ENCODE measurements at places on chromosomes 13 and 19. TPM values are rescaled to one million over a fixed set of nuclear protein-coding genes. Genes with fewer than 3 reads are reported as not detected.

The ZNF543 gene
- polyA plus RNA-seq: 1.0 TPM

The ETFB gene
- 170 TPM for polyA plus RNA-seq

The MED4 gene
- 48.5 TPM for polyA plus RNA-seq

The ANGPTL4 gene
- 235 TPM for polyA plus RNA-seq

The SULT2A1 gene
- polyA plus RNA-seq: not detected

The UGGT2 gene
- polyA plus RNA-seq: 2.1 TPM

The TRPM4 gene
- polyA plus RNA-seq: 6.5 TPM

The RXFP2 gene
- polyA plus RNA-seq: 0.66 TPM

DNA sequence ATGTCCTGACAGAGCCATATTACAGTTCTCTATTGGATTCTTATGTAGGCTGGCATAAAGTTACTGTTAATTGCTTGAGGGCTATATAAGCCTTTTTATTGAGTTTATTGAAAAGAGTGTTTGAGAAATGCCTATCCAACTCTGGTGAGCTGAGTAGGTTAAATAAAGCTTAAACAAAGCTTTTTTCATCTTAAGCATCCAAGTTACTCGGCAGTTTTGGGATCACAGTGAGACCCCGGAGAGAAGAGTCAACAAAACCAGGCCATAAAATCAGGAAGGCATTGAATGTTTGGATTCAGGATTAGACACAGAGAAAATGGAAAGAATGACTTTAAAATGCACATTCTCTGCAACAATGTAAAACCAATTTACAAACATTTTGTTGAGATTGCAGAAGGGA is 588.5 kb downstream of the DACH1 start:
- DNase-seq: no peak

- no peak for DNase-seq
These were observed 4.6 kb upstream of the SLC44A2 start for GRCh38 chr19:10620786-10621185.

GRCh38 chr19:55352549-55353145 is 1.9 kb downstream of the COX6B2 start:
- no peak for DNase-seq

DNA sequence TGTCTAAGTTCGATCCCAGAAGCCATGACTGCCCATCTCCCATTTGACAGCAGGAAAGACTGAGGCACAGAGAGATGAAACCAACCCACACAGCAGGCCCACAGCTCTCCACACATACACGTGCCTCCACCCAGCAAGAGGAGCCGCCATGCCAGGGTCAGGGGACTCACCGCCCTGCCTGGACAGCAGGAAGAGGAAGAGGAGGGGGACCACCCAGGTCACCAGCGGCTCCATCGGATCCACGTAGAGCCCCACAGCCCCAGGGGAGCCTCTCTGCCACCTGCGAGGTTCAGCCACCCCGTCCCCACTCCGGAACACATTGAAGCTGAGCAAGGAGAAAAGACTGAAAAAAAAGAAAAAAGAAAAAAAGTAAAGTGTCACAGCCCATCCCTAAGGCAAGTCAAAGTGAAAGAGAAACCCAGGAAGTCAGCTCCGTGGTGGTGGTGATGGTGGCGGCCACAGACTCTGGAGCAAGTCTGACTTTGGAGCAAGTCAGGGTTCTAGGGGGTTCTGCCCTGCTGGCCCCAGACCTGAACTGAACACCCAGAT is at the start of gene IL12RB1:
Gene IL12RB1, minus strand, starts transcription at position 345 of the 549 bp plus-strand sequence. Its CDS starts 111 bp downstream, at position 234.
- no peak for DNase-seq

GRCh38 chr13:108425056-108425455 is 155.5 kb downstream of the TNFSF13B start:
- DNase-seq: no peak

DNA sequence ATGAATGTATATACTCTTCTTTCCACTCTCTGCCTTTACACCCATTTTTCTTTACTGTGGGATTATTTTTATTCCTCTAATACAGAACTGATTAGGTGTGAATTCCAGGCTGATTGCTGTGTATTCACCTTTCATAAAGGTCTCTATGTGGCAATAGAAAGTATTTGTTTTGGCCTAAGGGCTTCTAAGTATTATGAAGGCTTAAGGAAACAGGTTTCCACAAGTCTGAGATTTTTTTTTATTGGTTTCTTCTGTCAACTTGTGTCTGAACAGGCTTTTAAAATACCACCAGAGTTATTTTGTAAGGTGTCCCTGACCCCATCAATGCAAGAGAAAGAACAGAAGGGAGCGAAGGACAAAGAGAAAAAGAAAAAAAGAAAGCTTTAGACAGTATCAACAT is 1102.0 kb upstream of the SPRY2 start:
- no peak for DNase-seq

DNA sequence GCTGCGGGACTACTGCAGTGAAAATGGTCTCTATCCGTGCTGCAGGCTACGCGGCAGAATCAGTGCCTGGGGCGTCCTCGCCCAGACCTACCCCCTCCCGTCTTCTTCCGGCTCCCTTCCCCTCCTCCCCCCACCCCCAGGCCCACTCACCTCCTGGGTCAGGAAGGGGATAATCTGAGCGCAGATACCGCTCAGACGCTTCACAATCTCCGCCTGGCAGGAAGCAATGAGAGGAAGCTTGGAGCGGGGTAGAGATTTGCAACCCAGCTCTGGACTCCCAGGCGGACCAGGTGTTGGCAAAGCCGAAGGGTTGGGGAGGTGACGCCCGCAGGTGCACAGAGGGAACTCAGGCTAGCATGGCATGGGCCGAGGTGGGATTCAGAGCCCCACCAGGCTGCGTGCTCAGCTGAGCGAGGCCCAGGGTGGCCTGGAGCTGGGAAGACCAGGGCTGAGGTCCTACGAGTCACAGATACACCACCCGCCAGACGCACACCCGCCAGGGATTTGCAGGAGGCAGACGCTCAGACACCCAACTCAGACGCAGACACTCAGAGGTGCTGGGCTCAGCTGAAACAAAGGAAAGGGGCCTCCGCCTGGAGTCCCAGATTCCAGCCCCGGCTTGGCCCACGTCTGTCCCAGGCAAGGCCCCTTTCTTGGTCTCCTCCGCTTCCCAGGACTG is 4.1 kb downstream of the TLE2 start:
- DNase-seq: no peak

DNA sequence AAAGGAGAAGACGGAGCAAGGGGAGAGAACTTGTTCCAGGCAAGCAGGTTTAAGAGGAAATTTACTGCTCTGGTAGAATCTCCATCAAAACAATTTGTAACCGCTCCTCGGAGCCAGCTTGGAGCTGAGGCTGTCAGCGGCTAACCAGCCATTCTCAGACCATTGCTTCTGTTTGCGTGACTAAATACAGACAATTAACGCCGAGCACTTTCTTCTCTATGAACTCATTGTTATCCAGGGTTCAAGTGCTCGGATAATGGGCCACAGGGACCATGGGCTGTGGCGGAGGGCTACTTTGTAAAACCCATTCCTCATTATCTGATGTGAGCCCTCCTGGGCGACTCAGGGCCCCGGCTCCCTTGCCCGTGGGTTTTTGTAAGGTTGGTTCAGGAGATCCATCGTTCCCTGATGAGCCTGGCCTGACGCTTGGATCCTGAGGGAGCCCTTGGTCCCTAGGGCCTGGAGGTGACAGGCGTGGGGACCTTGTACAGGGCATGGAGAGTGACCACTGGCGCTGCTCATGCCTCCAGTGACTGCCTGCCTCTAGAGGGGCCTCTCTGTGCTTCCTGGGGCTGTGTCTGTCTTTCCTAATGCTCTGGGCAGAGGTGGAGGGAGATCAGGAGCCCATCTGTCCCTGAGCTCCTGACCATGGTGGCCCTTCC is 61.5 kb upstream of the ZNF536 start:
- DNase-seq: no peak

DNA sequence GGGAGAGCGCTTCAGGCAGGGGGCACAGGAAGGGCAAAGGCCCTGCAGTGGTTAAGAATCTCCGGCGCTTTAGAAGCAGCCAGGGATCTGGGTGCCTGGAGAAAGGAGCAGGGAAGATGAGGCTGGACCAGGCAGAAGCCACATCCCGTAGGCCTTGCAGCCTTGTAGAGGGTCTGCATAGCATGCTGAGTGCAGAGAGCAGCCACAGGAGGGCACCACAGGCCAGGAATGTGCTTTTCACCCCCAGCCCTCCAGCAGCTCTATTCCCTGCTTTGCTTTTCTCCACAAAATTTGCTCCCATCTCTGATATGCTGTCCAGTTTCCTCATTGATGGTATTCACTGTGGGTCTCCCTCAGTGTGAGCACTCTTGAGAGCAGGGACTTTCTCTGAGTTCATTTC is 5.7 kb downstream of the WDR62 start:
- peak; percentile 70 for DNase-seq

- DNase-seq: no peak
These were observed 706 bp upstream of the DNAJC3 start for GRCh38 chr13:95676105-95676761.

DNA sequence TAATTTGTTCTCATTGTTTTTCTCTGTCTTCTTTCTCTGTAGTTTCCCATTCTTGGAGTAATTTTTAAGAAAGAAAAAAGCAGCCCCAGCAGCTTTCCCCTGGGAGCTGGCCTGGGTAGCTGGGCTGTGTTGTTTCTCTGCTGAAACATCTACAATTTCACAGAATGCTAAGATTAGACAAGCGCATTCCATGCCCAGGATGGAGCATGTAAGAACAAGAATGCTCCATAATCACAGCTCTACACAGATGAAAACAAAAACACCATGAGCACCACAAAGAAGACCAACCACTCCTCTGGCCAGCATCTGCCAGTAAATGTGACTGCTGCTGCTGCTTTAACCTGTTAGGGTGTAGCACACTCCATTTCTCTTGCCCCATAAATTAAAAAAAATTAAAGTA is 239.2 kb upstream of the SLITRK1 start:
- no peak for DNase-seq

DNA sequence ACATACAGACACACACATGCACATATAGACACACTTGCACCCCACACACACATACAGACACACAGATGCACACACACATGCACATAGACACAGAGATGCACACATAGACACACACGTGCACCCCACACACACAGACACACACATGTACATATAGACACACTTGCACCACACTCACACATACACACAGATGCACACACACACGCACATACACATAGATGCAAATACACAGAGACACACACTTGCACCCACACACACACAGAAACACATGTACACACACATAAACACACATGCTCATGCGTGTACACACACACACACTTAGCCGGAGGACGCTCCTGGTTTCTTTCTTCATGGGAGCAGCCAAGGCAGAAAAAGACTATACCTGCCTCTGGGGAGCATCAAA is 10.0 kb downstream of the COL4A2 start:
- no peak for DNase-seq

DNA sequence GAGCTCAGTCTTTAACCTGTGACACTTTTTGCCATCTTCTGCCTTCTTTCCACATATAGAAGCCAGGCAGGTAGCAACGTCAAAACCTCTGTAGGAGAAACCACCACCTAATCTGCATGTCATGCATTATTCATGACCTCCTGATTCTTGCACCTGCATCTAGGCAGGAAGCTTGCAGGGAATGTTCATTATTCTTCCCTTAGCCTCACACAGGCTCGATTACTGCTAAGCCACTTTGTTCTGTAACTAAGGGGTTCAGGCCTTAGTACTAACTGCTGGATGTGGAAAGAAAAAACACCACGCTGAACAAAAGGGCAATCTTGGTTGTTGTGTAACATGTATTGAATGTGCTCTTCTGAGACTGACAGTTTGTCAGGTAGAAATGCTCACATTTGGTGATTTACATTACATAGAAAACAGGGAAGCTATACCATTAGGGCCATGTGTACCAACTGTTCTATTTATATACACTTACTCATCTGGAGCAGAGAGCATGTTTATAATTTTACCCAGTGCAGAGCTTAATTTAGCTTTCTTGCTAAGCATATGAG is 366.9 kb downstream of the KLF12 start:
- no peak for DNase-seq

DNA sequence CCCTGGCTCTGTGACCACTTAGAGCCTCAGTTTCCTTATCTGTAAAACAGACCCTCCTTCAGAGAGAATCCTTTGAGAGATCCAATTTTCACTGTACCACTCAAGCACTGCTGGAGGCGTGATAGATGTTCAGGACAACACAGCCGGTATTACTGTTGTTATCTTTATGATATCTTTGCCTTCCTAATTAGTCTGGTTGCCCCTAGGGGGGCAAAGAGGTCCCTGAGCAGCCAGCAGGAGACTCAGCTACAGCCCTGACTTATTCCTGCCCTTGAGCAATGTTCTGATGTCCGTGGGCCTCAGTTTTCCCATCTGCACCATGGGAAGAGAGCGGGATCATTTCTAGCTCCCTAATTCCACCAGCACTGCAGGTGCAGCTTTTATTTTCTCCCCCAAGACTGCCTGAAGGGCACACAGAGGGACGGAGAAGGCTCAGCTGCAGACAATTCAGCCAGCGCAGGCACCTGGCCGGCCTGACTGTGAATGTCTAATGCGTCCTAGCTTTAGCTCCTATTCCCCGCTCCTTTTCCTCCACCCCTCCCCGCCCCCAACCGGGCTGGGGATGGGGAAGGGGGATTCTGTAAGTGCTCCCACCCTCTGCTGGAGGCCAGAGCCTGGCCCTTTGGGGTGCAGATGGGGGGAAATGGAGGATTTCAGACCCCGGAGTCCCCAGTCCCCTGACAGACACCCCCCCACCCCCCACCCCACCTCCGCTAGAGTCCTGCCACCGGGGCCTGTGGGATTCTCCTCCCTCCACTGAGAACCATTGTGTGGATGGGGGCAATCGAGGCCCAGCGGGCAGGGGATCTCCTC is 16.2 kb downstream of the TLE5 start:
- no peak for DNase-seq

DNA sequence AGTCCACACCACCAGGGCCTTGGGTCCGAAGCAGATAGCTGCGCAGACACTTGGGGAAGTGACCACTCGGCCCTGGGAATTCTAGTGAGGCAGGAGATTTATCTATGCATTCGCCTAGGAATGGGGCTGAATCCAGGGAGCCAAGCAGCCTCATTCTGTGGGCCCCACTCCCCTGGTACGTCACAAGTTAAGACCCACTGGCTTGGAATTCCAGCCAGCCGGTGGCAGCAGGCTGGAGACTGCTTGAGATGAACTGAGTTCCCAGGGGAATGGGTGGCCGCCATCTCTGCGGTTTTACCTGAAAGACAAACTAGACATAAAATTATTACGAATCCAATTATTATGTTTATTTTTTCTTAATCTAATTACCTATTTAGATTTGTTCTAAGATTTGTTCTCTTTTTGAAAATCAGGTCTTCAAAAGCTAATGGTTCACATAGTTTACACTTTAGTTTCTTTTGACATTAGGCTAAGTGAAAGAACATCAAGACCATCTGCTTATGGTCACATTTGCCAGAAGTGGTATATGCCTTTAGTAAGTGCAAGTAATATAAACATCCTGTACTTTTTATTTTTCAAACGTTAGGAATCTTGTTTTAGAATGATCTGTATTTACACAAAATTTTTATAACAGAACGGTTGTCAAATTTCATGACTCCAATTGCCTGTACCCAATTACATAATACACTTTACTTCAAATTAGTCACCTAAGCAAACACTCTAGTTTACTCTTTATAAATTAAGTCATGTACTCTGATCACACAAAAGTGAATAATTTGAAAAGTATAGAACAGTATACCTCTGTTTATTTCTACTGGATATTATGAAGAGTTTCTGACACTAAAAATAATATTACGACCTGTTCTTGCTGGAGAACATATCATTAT is 74.4 kb downstream of the SLITRK6 start:
- no peak for DNase-seq

GRCh38 chr13:51958217-51958547 is 53.1 kb downstream of the ATP7B start:
- DNase-seq: no peak

- no peak for DNase-seq
These were observed 71.6 kb downstream of the SHISA2 start for GRCh38 chr13:25980255-25980654.

Measured in psoas muscle (tissue), 8 donors.